ENCODE measurements at places on chromosomes 2 and 18. TPM values are rescaled to one million over a fixed set of nuclear protein-coding genes. Genes with fewer than 3 reads are reported as not detected.
A peak's percentile ranks its signal among the peaks of the same experiment; 100 is the strongest.

HOXD3 gene
- not detected for total RNA-seq

PCARE gene
- not detected for total RNA-seq

ADCYAP1 gene
- not detected for total RNA-seq

- DNase-seq, result no peak
Measured at GRCh38 chr2:100052650-100053049, 89.7 kb downstream of the AFF3 start.

DNA sequence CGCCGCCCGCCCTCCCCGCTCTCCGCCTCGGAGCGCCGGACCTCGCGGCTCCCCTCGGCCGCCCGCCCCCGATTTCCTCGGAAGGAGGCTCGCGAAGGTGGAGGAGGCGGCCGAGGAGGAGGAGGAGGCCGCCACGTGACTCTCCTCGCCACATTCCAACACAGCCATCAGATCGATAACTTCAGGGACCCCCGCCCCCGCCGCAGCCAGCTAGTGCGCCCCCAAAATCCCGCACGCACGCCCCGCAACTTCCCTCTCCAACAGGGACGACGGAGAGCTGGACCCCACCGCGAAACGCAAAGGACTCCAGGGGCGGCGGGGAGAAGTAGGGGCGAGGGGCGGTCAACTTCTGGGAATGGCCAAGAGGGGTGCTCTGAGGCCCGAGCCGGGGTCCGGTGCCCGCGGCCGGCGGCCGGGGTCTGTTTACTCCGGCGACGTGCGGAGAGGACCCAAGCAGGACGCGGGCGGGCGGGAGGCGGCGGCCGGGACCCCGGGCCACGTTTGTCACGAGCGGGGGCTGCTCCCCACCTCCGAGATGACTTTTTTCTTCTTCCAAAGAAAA lies 2.0 kb downstream of the ZNF521 start:
- DNase-seq, result peak; percentile 4

- no peak for DNase-seq
Measured at GRCh38 chr18:50053111-50053510, 141.8 kb downstream of the MYO5B start.

- no peak for DNase-seq
Measured at GRCh38 chr18:41150316-41150715, 804.7 kb upstream of the PIK3C3 start.

GRCh38 chr2:8352989-8353388 lies 328.9 kb upstream of the ID2 start:
- DNase-seq, result no peak

- DNase-seq, result no peak
Measured at GRCh38 chr2:222756362-222756831, 84.9 kb downstream of the MOGAT1 start.
